ENCODE measurements at places on chromosomes 16 and 17. TPM values are rescaled to one million over a fixed set of nuclear protein-coding genes. Genes with fewer than 3 reads are reported as not detected.

Gene MYCBPAP
- total RNA-seq, result under 0.01 TPM

Gene MAP2K4
- 42.7 TPM for total RNA-seq

Gene CA5A
- total RNA-seq, result not detected

Gene CHST4
- under 0.01 TPM for total RNA-seq

Gene BTBD17
- total RNA-seq, result not detected

Gene CDH5
- under 0.01 TPM for total RNA-seq

Gene PIRT
- not detected for total RNA-seq

Gene RFFL
- total RNA-seq, result 15.0 TPM

Gene C1QL1
- total RNA-seq, result under 0.01 TPM

Gene TBX2
- total RNA-seq, result not detected

Gene XAF1
- 20.1 TPM for total RNA-seq

Gene MXRA7
- 102 TPM for total RNA-seq

Gene GSE1
- 17.1 TPM for total RNA-seq

Gene COL1A1
- 11.3 TPM for total RNA-seq

Gene FNDC8
- not detected for total RNA-seq

Gene CES1
- 0.43 TPM for total RNA-seq

Gene EVI2B
- under 0.01 TPM for total RNA-seq

Gene PIGS
- 68.2 TPM for total RNA-seq

Gene RPH3AL
- total RNA-seq, result 8.5 TPM

Gene ALOX12
- under 0.01 TPM for total RNA-seq

Gene SRP68
- 44.1 TPM for total RNA-seq

Gene KRT33A
- 0.68 TPM for total RNA-seq

Gene ARHGDIG
- total RNA-seq, result 0.34 TPM

Gene IFT20
- 46.8 TPM for total RNA-seq

Gene RANBP10
- 9.8 TPM for total RNA-seq

Gene SYCE1L
- total RNA-seq, result 0.34 TPM

Gene BEAN1
- total RNA-seq, result under 0.01 TPM

Gene CASKIN1
- total RNA-seq, result 0.34 TPM

Gene IFI35
- 1.4 TPM for total RNA-seq

Gene TXNL4B
- total RNA-seq, result 8.9 TPM

Gene CALB2
- total RNA-seq, result 0.21 TPM

Gene DLX4
- total RNA-seq, result not detected

Gene ASPHD1
- 1.6 TPM for total RNA-seq

Gene RHBDF1
- 30.7 TPM for total RNA-seq

Gene C17orf100
- 0.64 TPM for total RNA-seq

Gene CCDC200
- not detected for total RNA-seq

Gene OSGIN1
- 5.1 TPM for total RNA-seq

Gene RAP1GAP2
- 15.7 TPM for total RNA-seq

Gene NPIPB13
- total RNA-seq, result under 0.01 TPM

Gene SDR42E2
- total RNA-seq, result not detected

Gene ANKRD40CL
- not detected for total RNA-seq

Gene USP43
- 11.6 TPM for total RNA-seq

Gene ZG16
- not detected for total RNA-seq

Gene VAT1L
- not detected for total RNA-seq

Gene FAM222B
- total RNA-seq, result 1.7 TPM

Gene MYO15B
- 3.6 TPM for total RNA-seq

Gene FBXW10
- 0.14 TPM for total RNA-seq

Gene MYH10
- total RNA-seq, result 30.1 TPM

Gene MYH2
- not detected for total RNA-seq

Gene PRSS33
- total RNA-seq, result not detected
